ENCODE measurements at places on chromosomes 6 and 20. TPM values are rescaled to one million over a fixed set of nuclear protein-coding genes. Genes with fewer than 3 reads are reported as not detected.

CRIP3 gene
- not detected for total RNA-seq

SLPI gene
- not detected for total RNA-seq

OSER1 gene
- total RNA-seq, result 89.0 TPM

XKR7 gene
- not detected for total RNA-seq

- DNase-seq, result peak; percentile 92
Observed at GRCh38 chr6:132683543-132683942, 24.6 kb upstream of the TAAR1 start.

GRCh38 chr6:167937948-167938911 lies 59.2 kb upstream of the KIF25 start:
- no peak for DNase-seq

- peak; percentile 76 for DNase-seq
Observed at GRCh38 chr20:3753098-3753497, 14.5 kb downstream of the ADISSP start.

- DNase-seq, result no peak
Observed at GRCh38 chr20:59030911-59031563, 1.1 kb downstream of the ATP5F1E start.

DNA sequence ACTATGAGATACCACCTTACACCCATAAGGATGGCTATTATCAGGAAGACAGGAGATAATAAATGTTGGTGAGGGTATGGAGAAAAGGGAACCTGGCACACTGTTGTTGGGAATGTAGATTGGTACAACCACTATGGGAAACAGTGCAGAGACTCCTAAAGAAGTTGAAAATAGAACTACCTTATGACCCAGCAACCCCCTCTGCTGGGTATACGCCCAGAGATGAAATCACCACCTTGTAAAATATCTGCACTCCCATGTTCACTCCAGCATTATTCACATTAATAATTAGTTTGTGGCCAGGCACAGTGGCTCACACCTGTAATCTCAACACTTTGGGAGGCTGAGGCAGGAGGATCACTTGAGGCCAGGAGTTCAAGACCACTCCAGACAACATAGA lies 26.8 kb downstream of the ZBTB9 start:
- DNase-seq, result no peak

GRCh38 chr20:15022921-15023320 lies 685.5 kb upstream of the FLRT3 start:
- no peak for DNase-seq

- peak; percentile 41 for DNase-seq
Observed at GRCh38 chr6:89048985-89049384, 31.6 kb upstream of the PNRC1 start.

Data from RPMI7951 (cell line).